ENCODE measurements at places on chromosomes 2 and 18.

DNA sequence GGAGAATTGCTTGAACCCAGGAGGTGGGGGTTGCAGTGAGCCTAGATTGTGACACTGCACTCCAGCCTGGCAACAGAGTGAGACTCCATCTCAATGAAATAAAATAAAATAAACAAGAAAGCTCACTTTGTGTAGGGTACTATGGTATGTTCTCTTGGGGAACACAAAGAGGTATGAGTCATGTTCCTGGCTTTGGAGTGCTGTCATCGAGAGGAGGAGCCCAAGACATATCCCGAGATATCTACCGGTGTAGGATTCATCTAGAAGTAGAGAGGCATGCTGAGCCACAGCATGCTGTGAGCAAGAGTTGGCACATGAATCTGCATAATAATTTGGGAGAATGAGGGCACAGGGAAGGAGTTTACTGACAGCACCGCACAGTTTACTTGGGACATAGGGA lies 244.9 kb upstream of the EPHA4 start:
- no peak for DNase-seq

- no peak for DNase-seq
These were observed 264.6 kb downstream of the PHLPP1 start for GRCh38 chr18:62979900-62980299.

- DNase-seq = no peak
These were observed 427.1 kb downstream of the RND3 start for GRCh38 chr2:150060341-150060740.

DNA sequence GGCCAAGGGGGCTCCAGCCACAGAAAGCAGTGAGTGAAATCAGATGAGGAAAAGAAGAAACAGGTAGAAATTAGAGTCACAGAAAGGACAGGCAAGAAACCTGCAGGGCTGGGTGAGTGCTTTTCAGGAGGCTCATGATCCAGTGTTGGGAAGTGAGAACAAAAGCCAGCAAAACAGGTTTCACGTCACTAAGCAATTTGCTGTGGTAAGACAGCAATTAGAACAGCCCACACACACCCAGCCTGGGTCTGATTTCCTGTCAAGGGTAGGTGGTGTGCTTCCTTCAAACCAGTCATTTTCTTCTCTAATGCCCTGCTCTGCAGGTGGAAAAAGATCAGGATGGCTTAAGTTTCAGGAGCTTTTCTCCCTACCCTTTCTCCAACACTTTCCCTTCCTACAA lies 52.9 kb upstream of the XDH start:
- no peak for DNase-seq

DNA sequence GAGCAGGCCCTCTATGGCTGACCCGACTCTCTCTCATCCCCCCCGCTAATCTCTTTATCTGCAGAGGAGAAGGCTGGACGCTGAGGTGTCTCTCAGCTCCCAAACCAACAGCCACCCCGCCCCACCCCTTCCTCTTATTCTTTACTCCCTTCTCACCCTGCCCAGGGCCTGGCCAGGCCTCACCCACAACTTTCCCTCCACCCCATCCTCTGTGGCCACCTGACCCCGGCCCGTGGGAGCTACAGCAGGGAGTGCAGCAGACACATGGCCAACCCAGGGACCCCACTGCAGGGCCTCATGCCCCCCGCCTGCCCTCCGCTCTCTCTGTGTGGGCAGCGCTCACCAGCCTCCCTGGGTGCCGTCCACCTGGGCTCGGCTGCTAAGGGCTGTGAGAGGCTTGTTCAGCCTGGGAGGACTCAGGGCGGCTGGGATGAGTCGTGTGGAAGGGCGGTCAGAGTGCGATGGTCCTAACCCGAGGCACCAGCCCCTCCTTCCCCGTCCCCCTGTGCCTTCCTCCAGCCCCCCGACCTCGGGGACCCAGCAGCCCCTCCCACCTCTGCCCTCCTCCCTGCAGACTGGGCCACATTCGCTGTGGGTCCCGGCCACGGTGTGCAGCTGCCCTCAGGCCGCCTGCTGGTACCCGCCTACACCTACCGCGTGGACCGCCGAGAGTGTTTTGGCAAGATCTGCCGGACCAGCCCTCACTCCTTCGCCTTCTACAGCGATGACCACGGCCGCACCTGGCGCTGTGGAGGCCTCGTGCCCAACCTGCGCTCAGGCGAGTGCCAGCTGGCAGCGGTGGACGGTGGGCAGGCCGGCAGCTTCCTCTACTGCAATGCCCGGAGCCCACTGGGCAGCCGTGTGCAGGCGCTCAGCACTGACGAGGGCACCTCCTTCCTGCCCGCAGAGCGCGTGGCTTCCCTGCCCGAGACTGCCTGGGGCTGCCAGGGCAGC lies 6.8 kb downstream of the NEU4 start:
- no peak for DNase-seq

GRCh38 chr18:396556-396955 lies 103.9 kb downstream of the COLEC12 start:
- no peak for DNase-seq

- DNase-seq = no peak
These were observed 660.0 kb upstream of the TMEFF2 start for GRCh38 chr2:192854706-192855105.

GRCh38 chr2:222136106-222136630 lies 162.6 kb downstream of the PAX3 start:
- no peak for DNase-seq

DNA sequence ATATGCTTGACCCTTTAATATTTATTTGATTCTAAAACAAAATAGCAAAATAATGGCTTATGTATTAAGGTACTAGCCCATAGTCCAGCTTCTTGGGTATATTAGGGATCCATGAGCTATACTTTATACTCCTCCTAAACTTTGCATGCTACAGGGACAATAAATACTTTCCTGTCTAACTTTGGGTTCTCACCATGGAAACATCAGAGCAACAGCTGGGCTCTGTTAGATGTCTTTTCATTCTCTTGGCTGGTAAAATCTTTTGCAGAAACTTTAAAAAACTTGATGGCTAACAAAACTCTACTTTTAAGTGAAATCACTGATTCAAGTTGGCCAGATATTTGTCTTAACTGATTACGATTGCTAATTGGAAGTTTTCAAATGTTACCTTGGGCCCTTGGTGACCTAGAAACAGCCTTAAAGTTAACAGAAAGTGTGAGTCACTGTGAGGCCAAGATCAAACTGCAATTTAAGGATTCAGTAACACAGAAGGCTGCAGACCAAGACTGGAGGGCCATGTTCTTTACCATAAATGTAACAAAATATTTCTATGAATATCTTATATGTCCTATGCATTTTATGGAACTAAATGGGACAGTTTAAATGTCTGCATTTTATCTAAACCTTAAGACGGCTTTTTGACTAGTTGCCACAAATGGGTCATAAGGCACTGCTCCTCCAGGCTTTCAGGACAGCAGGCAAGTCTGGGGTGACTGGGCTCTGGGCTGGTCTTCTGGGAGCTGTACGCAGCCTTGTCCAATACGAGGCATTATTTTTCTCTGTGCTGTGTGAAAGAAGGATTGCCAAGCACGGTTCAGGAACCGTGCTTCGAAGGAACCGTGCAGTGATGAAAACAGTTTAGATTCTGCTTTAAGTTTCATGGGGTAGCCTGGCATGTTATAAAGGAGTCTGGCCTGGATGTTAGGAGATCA lies 188.5 kb downstream of the TPGS2 start:
- DNase-seq = no peak

GRCh38 chr2:165634855-165635254 lies 159.2 kb downstream of the GALNT3 start:
- DNase-seq = no peak

- no peak for DNase-seq
These were observed 92.3 kb upstream of the RANBP2 start for GRCh38 chr2:108626995-108627394.

GRCh38 chr2:82317012-82317411 lies 2012.5 kb upstream of the LRRTM1 start:
- DNase-seq = no peak

DNA sequence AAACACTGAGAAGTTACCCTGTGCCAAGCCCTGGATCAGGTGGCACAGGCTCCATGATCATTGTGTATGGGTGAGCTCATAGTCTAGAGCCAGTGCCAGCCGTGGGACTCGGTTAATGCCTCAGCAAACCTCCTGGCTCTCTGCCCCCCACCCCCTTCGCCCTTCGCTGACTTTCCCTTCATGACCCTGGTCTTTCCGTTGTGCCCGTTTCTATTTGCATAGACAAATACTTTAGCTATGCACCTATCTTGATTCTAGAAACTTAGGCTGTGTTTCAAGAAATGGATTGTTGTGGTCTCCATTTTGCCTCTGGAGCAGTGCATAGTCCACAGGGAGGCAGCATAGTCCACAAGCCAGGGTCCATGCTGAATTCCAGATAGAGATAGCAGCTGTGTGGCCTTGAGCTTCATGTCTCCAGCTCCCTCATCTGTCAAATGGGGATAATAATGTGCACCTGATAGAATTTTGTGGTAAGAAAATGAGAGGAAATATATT lies 44.8 kb upstream of the KDM3A start:
- DNase-seq = no peak

DNA sequence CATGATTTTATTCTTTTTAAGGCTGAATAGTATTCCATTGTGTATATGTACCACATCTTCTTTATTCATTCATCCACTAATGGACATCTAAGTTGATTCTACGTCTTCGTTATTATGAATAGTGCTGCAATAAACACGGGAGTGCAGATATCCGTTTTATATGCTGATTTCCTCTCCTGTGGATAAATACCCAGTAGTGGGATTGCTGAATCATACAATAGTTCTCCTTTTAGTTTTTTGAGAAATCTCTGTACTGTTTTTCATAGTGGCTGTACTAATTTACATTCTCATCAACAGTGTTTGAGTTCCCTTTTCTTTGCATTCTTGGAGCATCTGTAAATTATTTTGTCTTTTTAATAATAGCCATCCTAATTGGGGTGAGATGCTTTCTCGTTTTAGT lies 114.5 kb downstream of the RGPD3 start:
- DNase-seq = no peak

Data from CD8-positive, alpha-beta memory T cell (primary cell).